ENCODE measurements at places on chromosomes 3 and 15.

DNA sequence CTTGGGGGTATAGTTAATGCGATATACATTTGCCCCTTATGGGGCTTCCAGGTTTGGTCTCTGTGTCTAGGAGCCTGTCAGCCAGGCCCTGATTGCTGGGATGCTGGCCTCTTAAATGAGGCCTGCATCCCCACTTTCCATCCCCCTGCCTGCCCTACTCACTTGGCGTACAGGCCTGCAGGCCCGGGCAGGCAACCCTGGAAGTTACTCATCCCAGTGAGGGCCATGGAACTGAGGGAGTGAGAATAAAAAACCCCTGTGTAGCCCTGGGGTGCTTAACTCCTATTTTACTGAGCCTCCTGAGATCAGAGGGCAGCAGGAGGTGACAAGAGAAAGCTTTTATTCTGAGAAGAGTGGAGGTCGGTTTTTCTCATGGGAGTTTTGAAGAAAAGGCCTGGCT is 2.0 kb downstream of the DISP2 start:
- DNase-seq = no peak

- DNase-seq = no peak
These were observed 22.1 kb downstream of the SYNM start for GRCh38 chr15:99126930-99127329.

DNA sequence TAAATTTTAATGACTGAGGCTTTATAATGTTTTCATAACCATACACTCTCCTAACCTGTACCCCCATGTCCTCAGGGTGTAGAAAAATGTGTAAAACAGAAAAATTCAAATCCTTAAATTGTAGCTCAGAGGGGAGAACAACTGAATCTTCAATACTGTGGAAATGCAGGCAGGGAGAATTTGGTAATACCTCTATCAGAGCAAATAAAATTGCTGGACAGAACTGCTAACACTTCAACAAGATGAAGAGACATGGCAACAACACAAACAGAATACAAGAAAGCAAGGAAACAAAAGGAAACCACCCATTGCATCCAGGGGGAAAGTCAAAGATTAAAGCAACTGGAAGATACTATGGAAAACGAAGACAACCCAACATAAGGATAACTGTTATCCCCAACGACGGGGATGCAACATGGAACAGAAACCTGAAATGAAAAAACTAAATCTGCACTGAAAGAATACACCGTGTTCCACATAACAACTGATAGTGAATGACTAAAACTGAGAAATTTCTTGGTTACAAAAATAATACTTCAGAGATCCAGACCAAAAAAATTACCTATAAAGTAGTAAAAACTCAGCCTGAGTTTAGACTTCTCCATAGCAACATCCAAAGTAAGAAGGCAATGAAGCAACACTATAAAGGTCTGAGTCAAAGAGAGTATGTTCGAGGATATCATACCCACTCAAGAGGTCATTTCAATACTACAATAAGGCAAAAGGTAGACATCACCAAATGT is 48.5 kb downstream of the HACD2 start:
- no peak for DNase-seq

- DNase-seq = no peak
These were observed 20.3 kb upstream of the MAP3K13 start for GRCh38 chr3:185342459-185343174.

GRCh38 chr15:41506796-41507341 is 6.8 kb downstream of the LTK start:
- no peak for DNase-seq

DNA sequence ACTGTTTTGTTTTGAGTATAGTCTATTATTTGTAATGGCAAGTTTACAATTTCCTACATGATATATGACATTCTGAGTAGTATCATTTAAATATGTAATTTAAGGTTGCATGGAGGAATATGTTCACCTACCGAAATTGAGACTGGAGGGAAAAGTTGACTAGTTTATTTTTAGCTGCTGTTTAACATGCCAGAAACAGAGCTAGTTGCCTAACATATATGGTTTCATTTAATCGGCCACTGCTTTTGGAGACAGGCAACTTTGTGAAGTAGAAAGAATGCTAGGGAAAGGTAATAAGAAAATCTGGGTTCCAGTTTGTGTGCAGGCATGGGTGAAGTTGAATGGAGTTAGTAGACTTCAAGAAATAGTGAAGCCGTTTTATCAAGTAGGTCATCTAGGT is 342.1 kb upstream of the CBLB start:
- DNase-seq = no peak

- no peak for DNase-seq
These were observed 39.4 kb downstream of the WWTR1 start for GRCh38 chr3:149618151-149619123.

DNA sequence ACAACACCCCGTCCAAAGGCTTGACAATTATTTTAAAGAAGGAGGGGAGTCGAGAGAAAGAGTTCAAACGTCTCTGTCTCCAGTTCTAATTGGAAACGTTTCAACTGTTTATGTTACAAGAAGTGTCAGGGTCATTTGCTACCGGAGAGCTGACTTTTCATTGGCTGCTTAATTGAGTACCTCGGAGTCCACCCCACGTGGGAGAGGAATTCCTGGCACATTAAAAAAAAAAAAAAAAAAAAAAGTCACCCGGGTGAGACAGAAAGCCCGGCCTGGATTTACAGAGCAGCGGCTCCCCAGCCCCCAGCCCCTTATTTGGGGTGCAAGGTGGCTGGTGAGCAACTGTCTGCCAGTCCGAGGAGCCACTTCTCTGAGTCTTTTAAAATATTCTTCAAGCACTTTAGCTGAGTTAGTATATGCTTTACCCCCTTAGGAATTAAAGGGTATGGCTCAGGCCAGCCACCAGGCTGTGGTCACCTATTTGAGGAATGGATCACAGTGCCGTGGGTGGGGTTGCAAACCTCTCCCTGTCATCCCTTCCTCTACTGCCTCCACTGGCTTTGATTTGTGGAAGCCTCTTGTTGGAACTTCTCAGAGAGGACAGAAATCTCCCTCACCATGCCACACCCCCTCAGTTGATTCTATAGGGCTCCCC is 3.9 kb upstream of the TLE3 start:
- DNase-seq = peak; percentile 85

DNA sequence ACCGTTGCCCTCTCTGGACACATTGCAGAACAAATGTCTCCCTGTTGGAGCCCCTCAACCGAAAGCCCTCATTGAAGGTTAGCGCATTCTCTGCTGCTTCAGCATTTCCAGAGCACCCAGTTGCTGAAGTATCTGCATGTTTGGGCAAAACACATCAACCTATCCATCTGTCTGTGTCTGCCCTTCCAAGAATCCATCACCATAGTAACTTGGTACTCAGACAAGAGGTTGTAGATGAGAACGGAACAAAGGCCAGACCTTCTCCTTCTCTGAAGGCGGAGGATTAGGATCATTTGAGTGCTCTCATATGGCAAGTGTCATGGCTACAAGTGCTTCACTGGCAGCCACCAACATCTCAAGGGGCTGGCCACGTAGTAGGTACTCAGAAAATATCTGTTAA is 23.1 kb upstream of the RHO start:
- no peak for DNase-seq

GRCh38 chr3:9749296-9749644 is 482 bp upstream of the OGG1 start:
- no peak for DNase-seq

- DNase-seq = no peak
These were observed 27.1 kb downstream of the CFAP161 start for GRCh38 chr15:81161160-81161673.

GRCh38 chr3:5489536-5489935 is 302.0 kb downstream of the EDEM1 start:
- DNase-seq = no peak
